ENCODE measurements at places on chromosomes 1 and 21.

GRCh38 chr1:64486193-64486592 is 16.3 kb downstream of the CACHD1 start:
- no peak overlapping the region for H3K27ac ChIP-seq
- peaks cover 23% of the 10 kb centered on the region for H3K27me3 ChIP-seq
- no peaks in the 10 kb centered on the region for H3K36me3 ChIP-seq
- DNase-seq = no peak

GRCh38 chr1:87224201-87224600 is 104.5 kb upstream of the LMO4 start:
- no peaks in the 10 kb centered on the region for H3K36me3 ChIP-seq
- no peak overlapping the region for H3K4me3 ChIP-seq
- no peak for DNase-seq

DNA sequence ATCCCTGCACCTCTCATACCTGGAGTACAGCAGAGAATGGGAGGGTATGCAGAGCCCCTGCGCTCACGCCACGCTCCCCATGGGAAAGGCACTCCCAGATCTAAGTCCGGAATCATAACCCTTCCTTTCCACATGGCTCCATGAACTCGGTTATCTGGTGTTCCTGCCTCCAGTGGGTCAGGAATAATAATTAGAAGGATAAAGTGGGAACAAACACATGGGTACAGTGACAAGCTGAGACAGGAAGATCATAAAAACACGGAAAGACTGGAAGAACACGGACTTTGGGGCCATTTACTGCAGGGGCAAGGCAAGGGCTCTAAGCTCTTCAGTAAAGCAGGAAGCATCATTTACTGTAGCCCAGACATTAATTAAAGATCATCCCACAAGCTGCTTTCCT is 48.6 kb downstream of the FOXO6 start:
- no peak overlapping the region for H3K4me3 ChIP-seq
- no peak overlapping the region for H3K27ac ChIP-seq
- H3K4me1 ChIP-seq = no peaks in the 10 kb centered on the region
- H3K36me3 ChIP-seq = no peaks in the 10 kb centered on the region
- H3K27me3 ChIP-seq = peaks cover 33% of the 10 kb centered on the region

DNA sequence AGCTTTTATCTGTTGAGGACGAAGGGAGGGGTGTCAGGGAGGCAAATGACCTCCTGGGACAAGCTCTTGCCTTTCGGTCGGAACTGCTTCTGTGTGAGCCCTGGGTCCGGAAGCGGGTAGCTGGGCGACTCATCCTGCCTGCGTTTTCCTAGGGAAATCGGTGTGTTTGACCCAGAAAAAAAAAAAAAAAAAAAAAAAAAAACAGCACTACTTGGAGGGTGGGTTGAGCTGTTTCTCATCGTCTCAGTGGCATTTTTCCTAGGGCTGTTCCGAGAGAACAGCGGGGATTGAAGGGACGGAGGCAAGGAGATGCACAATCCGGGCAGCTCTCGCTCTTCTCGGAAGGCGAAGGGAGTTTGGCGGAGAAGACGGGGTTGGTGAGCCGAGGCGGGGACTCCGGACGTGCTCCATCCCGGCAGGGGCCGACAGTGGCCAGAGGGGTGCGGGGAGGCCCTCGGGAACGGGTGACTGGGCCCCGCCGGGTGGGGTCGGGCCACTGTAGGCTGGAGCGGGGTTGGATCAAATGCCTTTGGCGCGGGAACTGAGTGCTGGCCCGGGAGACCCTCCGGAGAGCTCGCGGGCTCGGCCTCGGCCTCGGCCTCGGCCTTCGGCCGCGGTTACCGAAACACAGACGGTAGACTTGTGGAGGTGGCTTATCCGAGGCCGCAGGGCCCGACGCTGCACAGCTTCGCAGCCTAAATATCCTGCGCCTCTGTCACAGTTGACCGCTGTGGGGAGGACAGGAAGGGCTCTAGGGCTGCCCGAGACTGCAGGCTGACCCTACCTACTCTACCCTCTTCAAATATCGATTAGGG is 2.4 kb upstream of the BARHL2 start:
- H3K4me1 ChIP-seq = peaks cover 24% of the 10 kb centered on the region
- no peak for DNase-seq
- H3K36me3 ChIP-seq = peaks cover 3% of the 10 kb centered on the region
- H3K27me3 ChIP-seq = peaks cover 77% of the 10 kb centered on the region
- no peak overlapping the region for H3K4me3 ChIP-seq

- no peak overlapping the region for H3K27ac ChIP-seq
- H3K4me3 ChIP-seq = no peak overlapping the region
- H3K4me1 ChIP-seq = no peaks in the 10 kb centered on the region
- no peak for DNase-seq
These were observed 18.7 kb downstream of the HEYL start for GRCh38 chr1:39620659-39621165.

- peaks cover 32% of the 10 kb centered on the region for H3K27me3 ChIP-seq
- no peak within 1 kb of the TSS for H3K27ac ChIP-seq
- no peak for DNase-seq
- peaks cover 12% of the 10 kb centered on the region for H3K4me1 ChIP-seq
These were observed at the start of gene TIAM1 for GRCh38 chr21:31343680-31344480. Gene TIAM1, minus strand, starts transcription at chr21:31344261. Its CDS starts 77,289 bp downstream, at chr21:31266972.

GRCh38 chr21:42214081-42214750 is 4.7 kb upstream of the ABCG1 start:
- no peaks in the 10 kb centered on the region for H3K27me3 ChIP-seq
- peaks cover 6% of the 10 kb centered on the region for H3K4me1 ChIP-seq
- H3K4me3 ChIP-seq = no peak overlapping the region

DNA sequence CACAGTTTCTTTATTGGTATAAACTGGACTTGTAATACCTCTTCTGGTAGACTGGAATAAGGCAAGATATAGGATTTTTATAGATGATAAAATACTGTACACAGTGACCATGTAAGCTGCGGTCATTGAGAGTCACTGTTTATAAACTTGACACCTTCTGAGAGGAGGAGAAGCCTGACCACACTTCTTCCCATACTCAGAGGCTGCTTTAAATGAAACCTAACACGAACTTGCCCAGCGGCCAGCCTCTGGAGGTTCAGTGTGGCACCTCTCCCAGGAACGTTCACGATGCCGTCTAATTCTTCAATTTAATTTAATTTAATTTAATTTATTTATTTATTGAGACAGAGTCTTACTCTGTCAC is 22.5 kb downstream of the MTARC1 start:
- H3K4me3 ChIP-seq = no peak overlapping the region
- peaks cover 2% of the 10 kb centered on the region for H3K4me1 ChIP-seq
- DNase-seq = no peak
- H3K27ac ChIP-seq = no peak overlapping the region
- H3K36me3 ChIP-seq = no peaks in the 10 kb centered on the region

DNA sequence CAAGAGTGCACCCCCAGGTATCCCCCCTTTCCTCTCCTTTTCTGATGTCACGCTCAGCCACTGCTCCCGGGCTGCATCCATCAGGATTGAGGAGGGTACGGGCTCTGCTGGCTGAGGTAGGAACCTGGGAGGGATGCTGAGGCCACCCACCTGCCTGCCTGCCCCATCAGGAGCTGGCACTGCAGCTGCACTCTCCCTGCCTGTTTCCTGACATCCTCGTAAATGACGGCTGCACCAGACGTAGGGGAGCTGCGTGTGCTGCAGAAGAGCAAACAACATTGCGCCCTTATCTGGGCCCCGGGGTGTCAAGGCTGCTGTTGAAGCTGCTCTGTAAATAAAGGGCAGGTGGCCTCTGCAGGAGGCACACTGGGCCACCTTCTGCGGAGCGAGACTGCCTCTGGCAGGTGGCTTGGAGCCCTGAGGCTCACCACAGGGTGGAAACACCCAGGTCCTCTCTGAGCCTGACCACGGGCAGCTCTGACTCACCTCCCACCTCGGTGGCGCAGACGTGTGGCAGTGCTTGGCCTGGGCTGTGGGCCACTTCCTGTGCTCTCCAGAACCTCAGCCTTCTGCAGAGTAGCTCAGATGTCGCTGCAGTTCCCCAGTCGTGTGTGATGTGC is 30.9 kb downstream of the SNAP47 start:
- H3K27ac ChIP-seq = no peak overlapping the region
- H3K36me3 ChIP-seq = peaks cover 47% of the 10 kb centered on the region
- DNase-seq = no peak
- no peaks in the 10 kb centered on the region for H3K27me3 ChIP-seq

DNA sequence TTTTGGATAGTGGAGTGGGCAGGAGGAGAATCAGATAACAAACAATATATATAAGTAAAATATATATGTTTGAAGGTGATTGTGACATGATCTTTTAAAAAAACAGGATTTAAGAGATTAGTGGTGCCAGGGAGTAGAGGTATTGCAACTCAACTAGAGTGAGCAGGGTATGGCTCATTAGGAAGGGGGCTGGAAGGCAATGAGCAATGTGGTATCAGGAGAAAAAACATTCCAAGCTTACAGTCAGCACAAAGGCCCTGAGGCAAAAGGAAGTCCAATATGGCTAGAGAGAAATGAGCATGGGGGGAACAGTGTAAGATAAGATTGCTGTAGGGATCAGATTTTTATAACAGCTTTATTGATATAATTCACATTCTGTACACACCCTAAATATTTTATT is 5.3 kb upstream of the GADD45A start:
- DNase-seq = no peak
- peaks cover 4% of the 10 kb centered on the region for H3K27me3 ChIP-seq
- H3K4me1 ChIP-seq = peaks cover 25% of the 10 kb centered on the region
- H3K27ac ChIP-seq = no peak overlapping the region

DNA sequence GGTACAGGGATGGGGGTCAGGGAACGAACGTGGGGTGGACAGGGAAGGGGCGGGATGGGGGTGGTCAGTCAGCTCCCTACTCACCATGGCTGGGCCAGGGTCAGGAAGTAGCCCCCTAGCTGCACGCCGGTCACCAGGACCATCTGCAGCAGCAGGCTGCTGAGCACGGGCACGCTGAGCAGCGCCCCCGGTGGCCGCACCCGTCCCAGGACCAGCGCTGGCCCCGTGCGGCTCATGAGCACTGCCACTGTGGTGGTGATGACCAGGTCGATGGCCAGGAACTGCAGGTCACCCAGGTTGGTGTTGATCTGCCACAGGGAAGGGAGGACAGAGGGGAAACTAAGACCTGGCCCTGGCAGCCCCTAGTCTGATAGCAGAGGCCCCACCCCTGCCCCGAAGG is 6.5 kb upstream of the MFAP2 start:
- no peak overlapping the region for H3K27ac ChIP-seq
- peaks cover 9% of the 10 kb centered on the region for H3K27me3 ChIP-seq
- no peaks in the 10 kb centered on the region for H3K4me1 ChIP-seq

GRCh38 chr1:12034381-12034801 is 15.1 kb downstream of the MIIP start:
- H3K27ac ChIP-seq = no peak overlapping the region
- no peak for DNase-seq
- no peak overlapping the region for H3K4me3 ChIP-seq
- no peaks in the 10 kb centered on the region for H3K27me3 ChIP-seq
- H3K4me1 ChIP-seq = peaks cover 27% of the 10 kb centered on the region
- H3K36me3 ChIP-seq = peaks cover 26% of the 10 kb centered on the region

DNA sequence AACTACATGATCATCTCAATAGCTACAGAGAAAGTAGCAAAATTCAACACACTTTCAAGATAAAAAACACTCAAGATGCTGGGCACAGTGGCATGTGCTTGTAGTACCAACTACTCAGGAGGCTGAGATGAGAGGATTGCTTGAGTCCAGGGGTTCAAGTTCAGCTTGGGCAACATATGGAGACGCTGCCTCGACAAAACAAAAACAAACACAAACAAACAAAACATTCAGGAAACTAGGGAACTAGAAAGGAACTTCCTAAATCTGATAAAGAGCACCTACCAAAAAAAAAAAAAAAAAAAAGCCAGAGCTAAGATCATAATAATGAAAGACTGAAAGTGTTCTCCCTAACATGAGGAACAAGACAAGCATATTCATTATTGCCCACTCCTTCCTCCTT is 22.8 kb upstream of the RNF186 start:
- H3K4me1 ChIP-seq = no peaks in the 10 kb centered on the region
- H3K27ac ChIP-seq = no peak overlapping the region
- no peaks in the 10 kb centered on the region for H3K36me3 ChIP-seq
- H3K4me3 ChIP-seq = no peak overlapping the region
- H3K27me3 ChIP-seq = peaks cover 20% of the 10 kb centered on the region

- no peaks in the 10 kb centered on the region for H3K4me1 ChIP-seq
- H3K4me3 ChIP-seq = no peak overlapping the region
- no peak overlapping the region for H3K27ac ChIP-seq
- H3K27me3 ChIP-seq = no peaks in the 10 kb centered on the region
- no peak for DNase-seq
These were observed 671.6 kb upstream of the ZP4 start for GRCh38 chr1:238562341-238562740.

GRCh38 chr1:154441241-154441888 is 36.2 kb downstream of the IL6R start:
- DNase-seq = no peak
- H3K4me1 ChIP-seq = peaks cover 16% of the 10 kb centered on the region
- H3K27me3 ChIP-seq = no peaks in the 10 kb centered on the region
- no peak overlapping the region for H3K27ac ChIP-seq
- no peaks in the 10 kb centered on the region for H3K36me3 ChIP-seq

DNA sequence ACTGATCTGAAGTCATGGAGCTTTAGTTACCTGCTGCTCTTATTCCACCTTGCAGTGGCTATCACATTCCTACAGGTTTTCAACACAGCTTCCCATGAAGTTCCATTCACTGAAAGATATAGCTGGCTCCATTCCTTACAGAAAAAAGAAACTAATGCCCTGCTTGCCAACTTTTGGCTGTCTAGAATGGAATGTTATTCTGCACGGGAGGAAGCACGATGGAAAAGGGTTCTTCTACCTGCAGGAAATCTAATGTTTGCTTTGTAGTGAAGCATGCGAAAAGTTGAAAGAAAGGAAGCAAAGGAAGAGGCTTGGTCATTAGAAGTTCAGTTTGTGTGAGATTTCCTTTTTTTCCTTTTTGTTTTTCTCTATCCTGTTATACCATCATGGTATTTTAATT is 32.6 kb downstream of the GIPC2 start:
- H3K27me3 ChIP-seq = peaks cover 2% of the 10 kb centered on the region
- DNase-seq = no peak
- peaks cover 11% of the 10 kb centered on the region for H3K4me1 ChIP-seq
- no peaks in the 10 kb centered on the region for H3K36me3 ChIP-seq

GRCh38 chr1:237045278-237046016 is 3.5 kb downstream of the RYR2 start:
- no peak overlapping the region for H3K4me3 ChIP-seq
- H3K27ac ChIP-seq = no peak overlapping the region
- peaks cover 9% of the 10 kb centered on the region for H3K4me1 ChIP-seq
- H3K36me3 ChIP-seq = no peaks in the 10 kb centered on the region
- H3K27me3 ChIP-seq = peaks cover 38% of the 10 kb centered on the region
- DNase-seq = no peak

DNA sequence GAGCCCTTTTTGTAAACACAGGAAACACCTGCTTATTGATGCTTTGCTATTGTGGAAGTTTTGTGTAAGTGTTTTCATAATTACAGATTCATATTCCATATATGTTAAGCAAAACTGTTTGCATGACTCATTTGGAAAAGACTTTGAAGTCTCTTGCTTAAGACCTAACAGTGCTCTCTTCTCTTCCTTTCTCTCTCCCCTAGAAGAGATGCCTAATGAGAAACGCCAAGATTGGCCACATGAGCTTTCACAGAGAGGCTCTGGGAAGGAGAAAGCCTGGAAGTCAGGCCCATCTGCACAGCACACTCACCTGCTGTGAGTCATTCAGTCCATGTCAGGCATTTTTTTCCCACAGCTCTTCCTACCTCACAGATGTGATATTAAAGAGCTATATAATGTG is 101.6 kb upstream of the PALMD start:
- DNase-seq = no peak
- H3K4me1 ChIP-seq = no peaks in the 10 kb centered on the region
- H3K4me3 ChIP-seq = no peak overlapping the region
- H3K27ac ChIP-seq = no peak overlapping the region
- no peaks in the 10 kb centered on the region for H3K27me3 ChIP-seq
- no peaks in the 10 kb centered on the region for H3K36me3 ChIP-seq

- no peak overlapping the region for H3K4me3 ChIP-seq
- H3K4me1 ChIP-seq = no peaks in the 10 kb centered on the region
- no peak for DNase-seq
- no peaks in the 10 kb centered on the region for H3K36me3 ChIP-seq
- H3K27ac ChIP-seq = no peak overlapping the region
These were observed 202.0 kb downstream of the MATN1 start for GRCh38 chr1:30521261-30521865.
